ENCODE measurements at places on chromosomes 4 and X.

DNA sequence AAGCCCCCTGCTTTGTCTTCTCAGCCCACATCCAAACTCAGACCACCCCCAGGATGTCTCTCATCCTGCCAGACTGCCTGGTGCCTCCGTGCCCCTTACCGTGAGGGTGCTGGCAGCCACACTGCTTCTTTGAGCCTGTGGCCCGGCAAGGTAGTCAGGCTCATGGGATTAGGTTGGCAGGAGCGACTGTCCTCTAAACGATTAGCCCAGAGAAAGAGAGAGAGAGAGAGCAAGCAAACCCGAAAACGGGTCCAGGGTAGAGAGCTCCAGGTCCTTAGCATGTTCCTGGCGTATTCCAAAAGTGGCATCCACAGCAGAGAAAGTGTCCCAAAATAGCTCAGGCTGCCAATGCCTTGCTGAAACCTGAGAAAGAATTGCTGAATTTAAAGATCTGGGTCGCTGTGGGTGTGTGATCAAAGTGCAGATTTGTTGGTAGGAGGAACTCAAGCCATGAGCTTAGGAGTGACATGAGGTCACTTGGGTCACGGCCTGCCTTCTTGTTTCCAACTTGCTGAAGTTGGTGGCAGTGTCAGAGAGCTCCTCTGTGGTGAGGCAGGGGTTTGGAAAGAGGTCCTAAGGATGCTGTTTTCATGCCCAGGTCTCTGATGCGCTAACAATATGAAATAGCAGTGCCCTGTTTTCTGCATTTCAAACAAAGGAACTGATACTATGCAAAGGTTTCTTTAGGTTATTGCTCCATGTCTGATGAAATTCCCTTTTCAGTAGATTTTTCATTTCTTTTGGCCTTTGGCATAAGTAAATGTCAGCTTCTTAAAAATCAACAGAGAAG is 81.6 kb downstream of the RTL9 start:
- DNase-seq: no peak

- DNase-seq: no peak
Observed at GRCh38 chr4:78370631-78371372, 180.8 kb upstream of the ANXA3 start.

DNA sequence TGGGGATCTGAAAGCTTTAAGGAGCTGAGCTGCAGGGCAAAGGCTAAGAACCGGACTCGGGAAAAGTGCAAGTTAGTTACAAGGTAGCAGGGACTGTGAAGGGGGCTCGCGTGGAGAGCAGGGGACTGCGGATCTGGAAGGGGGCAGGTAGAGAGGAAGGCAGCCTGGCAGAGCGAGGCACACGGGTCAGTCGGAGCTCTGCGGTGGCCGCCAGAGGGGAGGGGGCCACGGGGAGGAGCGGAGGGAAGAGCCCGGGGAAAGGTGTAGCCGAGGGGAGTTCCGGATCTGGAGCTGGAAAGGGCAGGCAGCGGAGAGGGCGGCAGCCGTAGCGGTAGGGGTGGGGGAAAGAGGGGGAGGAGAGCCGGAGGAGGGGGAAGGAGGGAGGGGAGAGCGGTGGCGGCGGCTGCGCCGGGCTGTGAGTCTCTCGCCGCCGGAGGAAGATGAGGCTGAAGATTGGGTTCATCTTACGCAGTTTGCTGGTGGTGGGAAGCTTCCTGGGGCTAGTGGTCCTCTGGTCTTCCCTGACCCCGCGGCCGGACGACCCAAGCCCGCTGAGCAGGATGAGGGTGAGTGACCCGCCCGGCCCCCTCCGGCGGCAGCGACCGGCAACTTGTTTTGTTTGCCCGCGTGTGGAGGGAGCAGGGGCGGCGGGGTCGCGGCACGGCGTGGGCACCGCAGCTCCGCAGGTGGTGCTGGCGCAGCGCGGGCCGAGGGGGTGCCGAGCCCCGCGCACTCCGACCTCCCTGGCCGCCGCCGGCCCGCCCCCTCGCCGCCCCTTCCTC is at the start of gene GALNT7:
Gene GALNT7, plus strand, starts transcription at position 416 of the 782 bp plus-strand sequence. Its CDS starts 25 bp downstream, at position 441.
- DNase-seq: peak; percentile 69

GRCh38 chrX:45894864-45895645 is 650.2 kb downstream of the ZNF674 start:
- no peak for DNase-seq

GRCh38 chrX:120459309-120459708 is 9.8 kb downstream of the LAMP2 start:
- no peak for DNase-seq

DNA sequence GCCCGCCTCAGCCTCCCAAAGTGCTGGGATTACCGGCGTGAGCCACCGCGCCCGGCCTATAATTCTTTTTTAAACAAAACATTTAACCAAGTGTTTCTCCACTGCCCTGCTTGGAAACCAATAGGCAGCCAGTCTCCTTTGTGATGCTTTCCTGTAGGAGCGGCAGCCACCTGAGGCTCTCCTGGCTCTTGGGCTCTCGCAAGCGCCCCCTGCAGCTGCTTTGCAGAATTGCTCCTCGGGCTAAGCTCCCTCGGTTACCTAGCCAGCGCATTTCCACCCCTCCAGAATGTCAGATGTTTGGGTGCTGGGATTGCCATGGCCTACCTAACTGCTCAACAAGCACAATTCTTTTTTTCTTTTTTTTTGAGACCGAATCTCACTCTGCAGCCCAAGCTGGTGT is 7.7 kb downstream of the S100P start:
- no peak for DNase-seq

- no peak for DNase-seq
Observed at GRCh38 chr4:147769386-147769785, 37.5 kb downstream of the ARHGAP10 start.

DNA sequence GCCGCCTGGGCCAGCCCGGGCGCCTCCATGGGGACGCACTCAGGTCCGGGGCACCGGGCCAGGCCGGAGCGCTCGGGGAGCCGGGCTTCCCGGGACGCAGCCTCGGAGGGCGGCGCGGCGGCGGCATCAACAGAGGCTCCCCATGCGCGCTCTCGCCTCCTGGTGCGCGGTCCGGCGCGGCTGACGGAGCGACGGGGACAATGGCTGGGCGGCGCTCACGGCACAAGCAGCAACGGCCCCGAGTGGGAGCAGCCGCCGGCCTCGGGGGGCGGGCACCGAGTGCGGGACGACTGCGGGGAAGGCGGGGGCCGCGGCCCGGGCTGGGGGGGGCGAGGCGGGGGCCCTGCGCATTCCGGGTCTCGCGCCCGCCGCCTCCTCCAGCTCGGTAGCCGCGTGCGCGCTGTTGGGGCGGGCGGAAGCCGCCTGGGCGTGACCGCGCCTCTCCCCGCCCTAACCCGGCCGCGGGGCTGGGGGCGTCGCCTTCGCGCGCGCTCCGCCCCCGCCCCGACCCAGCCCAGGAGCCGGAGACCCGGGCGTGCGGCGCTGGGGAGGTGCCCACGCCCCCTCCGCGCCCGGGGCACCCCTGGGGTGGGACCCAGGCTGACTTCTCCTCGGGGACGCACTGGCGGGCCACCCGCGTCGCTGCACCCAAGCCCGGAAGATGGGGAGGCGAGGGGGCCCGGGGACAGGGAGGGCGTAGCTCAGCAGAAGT is at the start of gene PRKX:
Gene PRKX, minus strand, starts transcription at position 425 of the 712 bp plus-strand sequence. Its CDS starts 396 bp downstream, at position 29.
- DNase-seq: peak; percentile 66

DNA sequence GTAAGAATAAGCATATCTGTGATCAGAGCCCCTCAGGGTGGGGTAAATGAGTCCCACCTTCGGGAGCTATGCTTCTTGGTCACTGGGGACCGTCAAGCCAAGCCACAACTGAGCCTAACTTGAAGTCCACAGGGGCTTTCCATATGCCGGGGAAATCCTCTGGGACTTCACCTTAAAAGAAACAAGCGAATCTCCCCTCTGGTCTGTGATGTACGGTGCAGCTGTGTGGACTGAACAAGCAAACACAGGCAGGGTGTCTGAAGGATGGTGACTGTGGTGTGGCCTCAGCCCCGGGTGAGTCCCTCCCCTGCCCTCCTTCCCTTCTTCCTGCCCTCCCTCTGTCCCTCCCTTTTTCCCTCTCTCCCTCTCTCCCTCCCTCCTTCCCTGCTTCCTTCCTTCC is 29.7 kb upstream of the PPP2R2C start:
- no peak for DNase-seq

Measured in stimulated activated CD4-positive, alpha-beta T cell treated with anti-CD3 and anti-CD28 coated beads, Interleukin-4, amount 100 ng/mL, for 1 hour (primary cell).